Breast epithelium (tissue), 4 donors: ENCODE measurements at places on chromosomes 2 and 18. TPM values are rescaled to one million over a fixed set of nuclear protein-coding genes. Genes with fewer than 3 reads are reported as not detected.

The DSC3 gene
- 17.0 TPM for total RNA-seq

The PFN4 gene
- total RNA-seq: not detected

The FSIP2 gene
- total RNA-seq: 2.3 TPM

The CLEC4F gene
- 0.88 TPM for total RNA-seq
